ENCODE measurements at places on chromosomes 6 and 20.
A peak's percentile ranks its signal among the peaks of the same experiment; 100 is the strongest.

- no peak for DNase-seq
Measured at GRCh38 chr6:72350296-72350881, 271.5 kb upstream of the KCNQ5 start.

- DNase-seq = no peak
Measured at GRCh38 chr6:30037182-30037788, 23.8 kb upstream of the POLR1H start.

DNA sequence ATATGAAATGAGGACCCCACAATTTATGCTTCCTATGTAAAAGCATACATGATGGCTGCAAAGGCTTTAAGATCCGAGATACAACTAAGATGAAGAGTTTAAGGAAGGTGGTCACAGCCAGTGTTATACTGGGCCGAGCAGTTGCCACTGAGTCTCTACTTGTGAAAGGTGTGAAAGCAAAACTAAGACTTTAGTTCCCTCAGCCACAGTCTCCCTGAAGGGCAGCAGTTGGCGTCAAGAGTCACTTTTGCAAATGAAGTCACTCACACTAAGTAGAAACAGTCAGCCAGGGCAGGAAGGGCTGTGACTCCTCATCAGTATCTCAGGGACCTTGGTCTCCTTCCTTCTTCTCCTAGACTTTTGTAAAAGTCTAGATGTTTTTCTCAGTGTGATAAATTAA is 191.6 kb upstream of the MCHR2 start:
- DNase-seq = no peak

DNA sequence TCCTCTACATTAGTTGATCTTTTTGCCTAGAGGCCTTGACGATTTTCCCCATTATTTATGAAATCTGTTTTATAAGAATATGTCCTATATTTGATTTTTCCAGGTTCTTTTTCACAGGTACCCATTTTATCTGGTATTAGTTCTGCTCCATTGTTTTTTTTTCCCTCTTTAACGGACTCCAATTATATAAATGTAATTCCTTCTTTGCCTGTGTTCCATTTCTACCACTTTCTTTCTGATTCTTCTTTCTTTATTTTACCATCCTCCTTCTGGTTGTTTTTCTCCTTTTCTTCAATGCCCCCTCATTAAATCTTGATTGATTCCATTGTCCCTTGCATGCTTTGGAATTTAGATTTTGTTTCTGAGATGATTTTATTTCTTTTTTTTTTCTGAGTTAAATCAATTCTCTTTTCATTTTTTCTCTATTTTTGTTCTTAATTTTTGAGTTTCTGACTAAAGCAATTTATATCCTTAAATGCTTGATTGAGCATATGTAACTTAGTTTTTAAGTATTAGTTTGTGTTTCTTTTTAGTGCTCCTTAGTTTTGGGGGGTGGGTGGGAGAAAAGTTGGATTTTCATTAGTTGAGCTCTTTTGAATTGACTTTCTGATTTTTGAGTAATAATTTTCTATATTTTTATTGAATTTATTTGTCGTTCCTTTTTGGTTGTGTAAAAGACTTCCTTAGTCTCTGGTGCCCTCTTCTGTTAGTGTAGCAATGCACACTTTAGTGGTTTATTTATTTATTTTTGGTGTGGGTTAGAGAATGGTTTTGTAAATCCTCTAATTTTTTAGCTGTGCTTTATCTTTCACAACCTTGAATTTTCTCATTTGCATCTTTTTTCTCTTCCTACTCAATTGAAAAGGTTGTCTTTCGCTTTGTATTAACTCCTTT is 140.8 kb downstream of the FARS2 start:
- no peak for DNase-seq

DNA sequence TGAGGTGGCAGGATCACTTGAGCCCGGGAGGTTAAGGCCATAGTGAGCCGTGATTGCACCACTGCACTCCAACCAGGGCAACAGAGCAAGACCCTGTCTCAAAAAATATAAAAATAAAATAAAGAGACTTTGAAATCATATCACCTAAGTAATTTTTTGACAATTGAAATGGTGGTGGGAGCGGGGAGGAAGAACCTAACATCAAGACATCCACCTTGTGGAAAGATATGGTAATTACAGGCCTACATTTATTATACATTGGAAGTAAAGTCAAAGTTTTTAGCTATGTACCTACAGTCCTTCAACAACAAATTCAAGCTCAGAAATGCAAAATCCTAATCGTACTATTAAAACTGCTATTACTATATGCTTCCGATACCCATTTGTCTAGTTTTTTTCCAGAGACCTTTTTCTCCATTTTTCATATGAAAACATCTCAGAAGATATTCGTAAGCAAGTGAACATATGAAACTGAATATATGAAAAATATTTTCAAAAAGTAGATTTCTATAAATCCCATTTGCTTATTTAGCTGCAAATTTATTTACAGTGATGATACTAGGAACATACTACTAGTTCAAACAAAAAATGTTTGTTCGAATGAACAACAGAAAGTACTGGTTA is 83.3 kb downstream of the SYCP2 start:
- DNase-seq = peak; percentile 20

- DNase-seq = no peak
Measured at GRCh38 chr20:10696650-10697049, 22.9 kb upstream of the JAG1 start.

DNA sequence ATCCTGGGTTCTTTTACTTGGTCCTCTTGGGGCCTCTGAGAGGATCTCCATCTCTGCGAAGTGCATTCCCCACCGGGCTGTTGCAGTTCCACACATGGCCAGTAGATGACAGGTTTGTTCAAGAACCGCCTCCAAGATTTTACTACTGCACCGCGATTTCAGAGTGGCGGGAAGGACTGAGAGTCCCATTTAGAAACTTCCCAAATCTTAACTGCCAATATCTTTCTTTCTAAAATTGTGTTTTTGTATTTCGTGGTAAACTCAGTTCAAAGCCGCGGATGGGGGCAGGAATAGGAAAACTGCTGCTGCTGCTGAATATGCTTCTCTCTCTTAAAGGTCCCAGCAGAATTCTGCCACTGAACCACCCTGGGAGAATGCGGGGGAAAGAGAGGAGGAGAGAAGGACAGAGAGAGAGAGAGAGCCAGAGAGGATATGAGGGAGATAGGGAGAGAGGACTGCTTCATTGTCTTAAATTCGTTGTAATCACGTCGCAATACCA is 8.6 kb upstream of the BTNL2 start:
- DNase-seq = peak; percentile 74

DNA sequence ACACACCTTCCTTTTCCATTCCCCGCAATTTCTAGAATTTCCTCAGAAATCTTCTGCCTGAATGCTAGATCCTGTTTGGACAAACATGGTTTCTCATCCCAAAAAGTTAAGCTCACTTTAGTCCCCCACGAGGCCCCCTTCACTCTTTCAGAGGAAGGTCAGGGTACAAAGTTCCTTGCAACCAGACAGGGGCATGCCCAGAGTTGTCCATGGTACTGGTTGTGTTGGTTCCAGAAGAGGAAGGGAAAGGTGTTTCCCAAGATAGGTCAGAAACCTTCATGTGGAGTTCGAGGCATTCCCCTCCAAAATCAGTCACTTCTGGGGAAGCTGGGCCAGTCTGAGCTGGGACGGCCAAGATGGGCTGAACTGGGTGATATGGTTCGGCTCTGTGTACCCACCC is 167.6 kb upstream of the MAFB start:
- no peak for DNase-seq

- DNase-seq = no peak
Measured at GRCh38 chr20:47741669-47742608, 43.3 kb downstream of the SULF2 start.

DNA sequence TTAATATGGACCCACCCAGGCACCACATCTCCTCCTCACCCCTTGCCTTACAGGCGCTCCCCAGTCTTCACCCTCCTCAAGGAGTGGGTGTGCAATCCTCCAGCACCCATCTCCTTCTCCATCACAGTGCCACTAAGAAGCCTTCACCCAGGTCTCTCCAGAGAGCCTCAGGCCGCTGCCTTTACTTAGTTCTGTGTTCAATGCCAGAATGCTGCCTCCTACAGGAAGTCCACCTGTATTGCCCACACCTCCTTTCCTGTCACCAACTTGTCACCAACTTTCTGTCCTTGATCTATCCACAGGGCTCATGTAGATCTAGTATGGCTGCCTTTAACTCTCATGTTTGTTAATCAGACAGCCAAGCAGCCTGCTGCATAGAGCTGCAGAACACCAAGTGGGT is 586 bp upstream of the LST1 start:
- no peak for DNase-seq

DNA sequence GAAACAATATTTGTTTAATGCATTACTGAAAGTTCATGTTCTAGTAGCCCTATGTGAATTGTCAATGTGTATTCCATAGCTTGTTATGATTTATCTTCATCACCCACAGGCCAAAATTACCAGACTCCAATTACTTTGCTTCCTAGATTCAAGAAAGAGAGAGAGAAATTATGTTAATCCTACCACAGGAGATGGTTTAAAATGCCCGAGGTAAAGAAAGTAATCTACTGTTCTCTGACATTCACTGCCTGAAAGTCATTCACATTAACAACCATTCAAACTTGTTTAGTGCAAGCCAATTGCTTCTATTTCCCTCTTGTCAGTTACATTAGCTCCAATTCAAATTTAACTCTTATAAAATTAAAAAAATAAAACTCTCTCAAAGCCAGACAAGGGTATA is 260.4 kb upstream of the THEMIS start:
- no peak for DNase-seq

- no peak for DNase-seq
Measured at GRCh38 chr6:46969206-46969605, 47.5 kb upstream of the ADGRF5 start.

GRCh38 chr6:24960991-24961475 is 25.3 kb upstream of the RIPOR2 start:
- no peak for DNase-seq

- DNase-seq = no peak
Measured at GRCh38 chr6:2073476-2073875, 171.9 kb downstream of the GMDS start.

GRCh38 chr6:10521104-10521808 is at the start of gene GCNT2:
Gene GCNT2, plus strand, starts transcription at chr6:10521351. Its CDS starts 7,561 bp downstream, at chr6:10528912.
- no peak for DNase-seq

GRCh38 chr6:89840538-89840937 is 10.9 kb downstream of the CASP8AP2 start:
- no peak for DNase-seq

- no peak for DNase-seq
Measured at GRCh38 chr6:68876792-68877493, 241.9 kb downstream of the ADGRB3 start.

GRCh38 chr20:12827816-12828385 is 180.9 kb upstream of the SPTLC3 start:
- no peak for DNase-seq
